IPS-NIHi11 (cell line): ENCODE measurements at places on chromosomes 11 and 22.

- DNase-seq: no peak
These were observed 417.3 kb upstream of the CADM1 start for GRCh38 chr11:115921540-115921939.

GRCh38 chr11:134266841-134267251 lies 9.3 kb upstream of the GLB1L3 start:
- DNase-seq: no peak

DNA sequence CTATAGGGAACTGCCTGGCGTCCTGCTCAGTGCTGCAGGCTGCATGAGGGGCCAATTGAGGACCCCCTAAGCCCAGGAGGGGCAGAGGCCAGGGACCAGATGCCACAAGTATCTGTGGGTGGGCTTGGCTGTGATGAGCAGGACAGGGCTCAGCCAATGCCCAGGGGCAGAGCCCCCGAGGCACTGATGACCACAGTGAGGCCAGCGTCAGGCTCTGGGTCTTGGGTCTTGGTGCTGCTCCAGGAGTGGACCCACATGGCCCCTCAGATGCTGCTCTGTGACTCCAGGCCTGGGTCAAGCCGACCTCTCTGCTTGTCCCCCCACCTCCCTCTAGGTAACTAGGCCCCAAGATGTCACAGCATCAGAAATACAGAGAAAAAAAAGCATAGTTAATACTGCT lies 50.6 kb downstream of the RTN4R start:
- DNase-seq: no peak

GRCh38 chr11:2721210-2721916 lies 21.6 kb upstream of the KCNQ1OT1 start:
- DNase-seq: peak; percentile 76

- DNase-seq: peak; percentile 64
These were observed 13.9 kb downstream of the SBF1 start for GRCh38 chr22:50460938-50461337.
